ENCODE measurements at places on chromosomes 3 and 15. TPM values are rescaled to one million over a fixed set of nuclear protein-coding genes. Genes with fewer than 3 reads are reported as not detected.

FBXW12 gene
- total RNA-seq: not detected

KY gene
- under 0.01 TPM for total RNA-seq

GCNT3 gene
- not detected for total RNA-seq

LXN gene
- total RNA-seq: 93.6 TPM

TSPAN3 gene
- 255 TPM for total RNA-seq

All from IMR-90 (cell line).